ENCODE measurements at places on chromosomes 6 and 20.

DNA sequence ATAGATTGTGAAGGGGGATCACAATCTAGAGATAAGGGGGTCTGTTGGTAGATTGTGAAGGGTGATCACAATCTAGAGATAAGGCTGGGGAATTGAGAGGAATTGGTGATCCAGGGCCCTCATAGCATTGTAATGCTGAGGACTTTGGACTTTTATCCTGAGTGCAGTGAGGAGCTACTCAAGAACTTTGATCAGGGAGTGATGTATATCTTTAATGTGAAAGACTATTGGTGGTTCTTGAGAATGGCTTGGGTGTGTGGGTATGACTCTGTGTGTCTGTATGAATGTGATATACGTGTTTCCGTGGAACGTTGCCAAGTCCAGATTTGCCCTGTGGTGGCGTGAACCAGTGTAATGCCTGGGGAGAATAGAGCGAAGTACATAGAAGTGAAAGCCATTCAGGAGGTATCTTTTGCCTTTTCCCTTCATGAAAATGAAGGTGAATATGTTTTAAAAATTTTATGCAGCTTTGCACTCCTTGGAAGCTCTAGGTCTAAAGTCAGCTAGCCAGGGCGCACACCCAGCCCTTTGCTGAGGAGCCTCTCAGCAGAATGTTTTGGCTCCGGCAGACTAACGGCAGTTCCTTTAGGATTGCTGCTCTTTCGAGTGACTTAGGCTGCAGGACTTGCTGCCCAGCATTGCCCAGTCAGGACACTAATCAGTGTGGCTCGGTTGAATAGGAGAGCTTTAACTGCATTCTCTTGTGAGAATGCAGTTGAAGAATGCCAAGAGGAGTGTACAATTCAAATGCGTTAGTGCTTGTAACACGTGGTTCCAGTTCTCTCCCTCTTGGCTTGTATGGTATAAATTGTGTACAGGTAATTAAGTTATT is 3.5 kb downstream of the ZFAND3 start:
- peak; percentile 31 for DNase-seq

DNA sequence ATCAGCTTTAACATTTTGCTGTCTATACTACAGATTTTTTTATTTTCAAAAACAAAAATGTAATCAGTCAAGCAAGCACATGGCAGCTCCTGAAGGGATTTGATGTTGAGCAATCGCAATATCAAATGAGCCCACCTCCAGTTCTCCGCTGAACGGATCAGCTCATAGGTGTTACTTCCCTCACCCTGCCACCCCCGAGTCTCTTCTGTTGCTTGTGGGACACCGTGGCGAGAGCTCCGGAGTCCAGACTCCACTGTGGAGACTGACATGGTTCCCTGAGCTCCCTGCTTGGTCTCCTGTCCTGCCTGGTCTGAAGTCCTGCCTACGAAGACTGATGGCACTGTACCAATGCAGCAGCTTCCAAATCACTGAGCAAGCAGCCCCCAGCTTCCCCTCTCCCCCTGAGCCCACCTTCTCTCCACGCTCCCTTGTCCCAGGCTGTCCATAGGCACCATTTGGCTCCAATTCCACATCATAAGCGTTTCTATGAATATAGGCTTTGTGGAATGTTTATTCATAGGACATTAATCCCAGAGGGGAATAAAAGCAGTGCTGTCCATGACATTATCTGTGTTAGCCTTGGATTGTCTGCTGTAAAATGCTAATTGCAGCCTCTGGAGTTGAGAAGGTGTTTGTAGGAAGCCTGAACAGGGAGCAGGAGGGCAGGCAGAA is 162.2 kb downstream of the LY86 start:
- DNase-seq: no peak

GRCh38 chr6:15539722-15540270 is 123.0 kb downstream of the DTNBP1 start:
- DNase-seq: no peak

GRCh38 chr6:114783083-114783482 is 440.3 kb upstream of the HS3ST5 start:
- DNase-seq: no peak

DNA sequence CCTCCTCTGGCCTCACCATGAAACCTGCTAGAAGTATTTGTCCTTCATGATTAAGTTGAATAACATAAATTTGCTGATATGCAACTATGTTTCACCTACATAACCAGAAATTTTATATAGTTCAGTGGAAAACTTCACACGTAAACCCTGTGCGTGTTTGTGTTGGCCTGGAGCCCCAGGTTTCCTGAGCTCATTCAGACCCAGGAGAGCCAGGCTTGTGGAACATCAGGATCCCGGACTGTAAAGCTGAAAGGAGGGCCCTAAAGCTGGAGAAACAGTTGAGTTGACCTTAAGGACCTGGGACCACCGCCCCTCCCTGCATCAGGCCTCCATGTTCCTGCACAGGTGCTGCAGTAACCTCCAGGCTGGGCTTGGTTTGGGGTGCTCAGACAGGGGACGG is 3.1 kb upstream of the SPATS1 start:
- no peak for DNase-seq

- no peak for DNase-seq
Observed at GRCh38 chr6:72712910-72713309, 91.0 kb downstream of the KCNQ5 start.

GRCh38 chr20:1894951-1895673 is at the start of gene SIRPA:
Gene SIRPA, plus strand, starts transcription at chr20:1895407. Its CDS starts 41 bp downstream, at chr20:1895448.
- no peak for DNase-seq

- no peak for DNase-seq
Observed at GRCh38 chr6:52162940-52163908, 23.0 kb upstream of the IL17A start.

GRCh38 chr6:134630508-134631121 is 312.7 kb upstream of the SGK1 start:
- no peak for DNase-seq

DNA sequence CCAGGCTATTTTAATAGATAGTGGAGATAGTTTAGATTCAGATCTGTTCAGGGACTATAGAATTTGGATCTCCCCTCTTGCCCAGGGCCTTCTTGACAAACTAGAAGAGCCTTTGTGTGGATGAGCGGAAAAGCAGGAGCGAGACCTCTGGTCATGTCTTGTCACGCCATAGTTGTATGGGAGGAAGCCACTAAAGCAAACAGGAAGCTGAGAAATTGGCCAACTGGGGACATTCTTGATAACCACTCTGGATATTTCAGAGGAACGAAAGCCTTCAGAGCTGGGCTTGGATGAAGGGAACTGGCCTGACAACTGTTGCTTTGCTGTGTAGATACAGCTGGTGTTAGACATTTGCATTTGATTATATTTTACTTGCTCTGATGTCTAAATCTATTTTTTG is 54.1 kb upstream of the EXOC2 start:
- DNase-seq: no peak

DNA sequence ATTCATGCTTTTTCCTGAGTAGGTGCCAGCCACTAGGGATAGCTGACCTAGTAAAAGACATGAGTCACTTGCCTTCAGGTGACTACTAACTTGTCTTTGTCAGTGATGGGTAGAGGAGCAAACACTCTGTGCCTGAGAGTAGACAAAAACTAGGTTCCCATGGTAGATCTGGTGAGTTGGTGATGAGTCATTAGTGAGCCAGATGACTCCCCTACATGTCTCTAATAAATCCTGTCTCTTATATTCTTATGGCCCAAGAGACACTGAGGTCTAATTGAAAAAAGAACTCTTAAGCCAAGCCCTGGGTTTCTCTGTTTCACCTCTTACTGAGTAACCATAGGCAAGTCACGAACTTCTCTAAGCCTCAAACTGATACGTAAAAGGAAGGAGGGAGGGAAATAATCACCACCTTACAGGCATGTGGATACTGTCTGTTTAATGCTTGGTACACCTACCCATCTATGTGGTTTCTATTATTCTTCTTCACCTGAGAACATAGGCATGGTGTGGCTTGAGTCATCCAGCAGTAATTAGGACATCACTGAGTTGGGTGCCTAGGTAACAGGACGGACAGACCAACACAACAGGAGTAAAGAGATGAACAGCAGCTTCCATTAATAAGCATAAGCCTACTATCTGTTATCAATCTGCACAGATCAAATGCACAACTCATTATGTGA is 20.3 kb downstream of the TTPAL start:
- no peak for DNase-seq

DNA sequence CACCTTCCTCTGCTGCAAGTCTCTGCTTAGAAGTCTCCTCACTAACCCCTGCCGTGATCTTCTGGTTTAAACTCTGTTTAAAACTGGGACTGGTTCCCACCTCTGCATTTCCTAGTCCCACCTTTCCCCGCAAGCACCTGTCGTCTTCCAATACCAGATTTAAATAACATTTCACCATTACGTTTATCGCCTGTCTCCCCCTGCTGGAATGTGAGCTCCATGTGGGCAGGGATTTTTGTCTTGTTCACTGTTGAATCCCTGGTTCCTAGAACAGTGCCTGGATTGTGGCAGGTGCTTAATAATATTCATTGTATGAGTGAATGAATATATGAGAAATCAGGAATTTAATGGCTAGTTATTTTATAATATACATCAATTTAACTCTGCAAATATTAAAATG is 2.7 kb downstream of the GUCA1A start:
- DNase-seq: no peak

GRCh38 chr6:157440171-157440570 is 59.2 kb downstream of the ZDHHC14 start:
- DNase-seq: no peak

DNA sequence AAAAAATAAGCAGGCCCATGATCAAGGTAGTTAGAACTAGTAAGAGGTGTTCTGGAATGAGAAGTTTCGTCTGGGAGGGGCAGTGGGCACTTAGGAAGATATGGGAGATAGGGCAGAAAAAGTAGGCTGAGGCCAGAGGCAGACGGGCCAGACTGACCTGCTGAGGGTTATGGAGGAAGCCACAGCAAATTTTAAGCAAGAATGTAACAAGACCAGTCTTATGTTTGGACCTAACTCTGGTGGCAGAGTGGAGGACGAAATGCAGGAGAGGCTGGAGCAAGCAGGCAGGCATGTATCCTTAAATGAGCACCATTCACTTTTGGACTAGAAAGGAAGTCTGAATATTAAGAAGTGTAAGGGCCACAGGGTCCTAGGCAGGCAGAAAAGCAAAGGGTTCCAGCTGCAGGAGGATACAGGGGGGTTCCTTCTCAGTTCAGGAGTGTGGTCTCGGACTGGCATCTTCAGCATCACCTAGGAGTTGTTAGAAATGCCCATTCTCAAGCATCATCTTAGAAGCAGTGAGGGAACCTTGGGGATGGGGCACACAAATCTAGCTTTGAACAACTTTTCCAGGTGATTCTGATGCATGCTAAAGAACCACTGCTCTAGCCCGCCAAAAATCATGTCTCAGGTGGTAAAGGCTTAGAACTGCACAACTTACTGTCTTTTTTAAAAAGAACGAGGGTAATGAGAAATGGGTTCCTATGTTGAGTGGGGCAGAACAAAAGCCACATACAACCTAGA is 1.7 kb upstream of the DSTN start:
- DNase-seq: no peak

- DNase-seq: no peak
Observed at GRCh38 chr20:61940491-61940890, 125.2 kb downstream of the TAF4 start.

GRCh38 chr20:2353231-2353630 is 27.5 kb upstream of the TGM6 start:
- no peak for DNase-seq

DNA sequence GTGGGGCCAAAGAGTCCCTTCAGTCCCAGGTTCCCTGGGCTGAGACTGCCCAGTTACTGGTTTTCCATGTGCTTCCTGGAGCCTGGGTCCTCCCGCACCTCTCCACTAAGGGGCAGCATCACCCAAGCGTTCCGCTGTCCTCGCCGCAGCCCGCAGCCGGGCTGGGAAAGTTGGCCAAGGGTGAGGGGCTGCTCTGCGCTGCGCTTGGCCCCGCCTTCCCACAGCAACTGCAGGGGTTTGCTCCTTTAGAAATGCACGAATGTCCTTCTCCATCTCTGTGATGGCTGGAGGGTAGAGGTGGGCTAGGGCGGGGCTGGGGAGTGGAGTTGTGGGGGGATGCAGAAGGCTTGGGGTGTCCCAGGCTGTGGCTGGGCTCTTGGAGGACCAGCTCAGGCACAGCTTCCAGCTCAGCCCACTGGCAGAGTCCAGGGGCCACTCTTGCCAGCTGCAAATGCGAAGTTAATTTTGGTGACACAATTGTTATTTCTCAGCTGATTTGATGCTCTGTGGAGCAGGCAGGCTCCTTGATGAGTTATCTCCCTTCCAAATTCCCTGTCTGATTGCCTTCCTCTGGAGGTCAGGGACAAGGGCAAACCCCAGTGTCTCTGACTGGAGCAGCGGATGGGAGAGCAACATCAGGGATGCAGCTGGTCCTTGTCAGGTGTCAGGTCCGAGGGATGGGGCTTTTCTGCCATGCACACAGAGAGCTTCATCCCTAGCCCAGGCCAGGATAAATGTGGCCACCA is 63.2 kb downstream of the NOL4L start:
- DNase-seq: peak; percentile 66
